Activated CD4-positive, alpha-beta T cell treated with anti-CD3 and anti-CD28 coated beads, Interleukin-2, Interleukin-6, amounts not matched to agents 100 ng/mL and 50 ng/mL, durations not matched to agents 16 hours and 8 hours (primary cell): ENCODE measurements at places on chromosomes 7 and 10.
A peak's percentile ranks its signal among the peaks of the same experiment; 100 is the strongest.

DNA sequence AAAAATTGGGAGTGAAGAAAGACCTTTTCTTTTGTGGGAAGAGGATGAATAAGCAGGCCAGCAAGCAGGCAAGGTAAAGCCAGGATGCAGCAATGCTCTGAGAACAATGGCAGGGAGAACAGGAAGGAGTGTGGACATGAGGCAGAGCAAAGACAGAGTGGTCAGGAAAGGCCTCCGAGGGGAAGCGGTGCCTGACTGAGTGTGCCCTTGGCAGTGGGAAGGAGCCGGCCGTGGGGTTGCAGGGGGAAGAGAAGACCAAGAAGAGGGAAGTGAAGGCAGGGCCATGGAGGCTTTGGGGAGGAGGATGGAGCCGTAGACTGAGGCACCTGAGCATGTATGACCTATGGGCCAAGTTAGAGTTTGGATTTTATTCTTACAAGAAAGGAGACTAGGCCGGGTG is 21.9 kb upstream of the ZNF212 start:
- no peak for DNase-seq

- no peak for DNase-seq
Measured at GRCh38 chr10:93076871-93077270, 3.2 kb downstream of the CYP26A1 start.

DNA sequence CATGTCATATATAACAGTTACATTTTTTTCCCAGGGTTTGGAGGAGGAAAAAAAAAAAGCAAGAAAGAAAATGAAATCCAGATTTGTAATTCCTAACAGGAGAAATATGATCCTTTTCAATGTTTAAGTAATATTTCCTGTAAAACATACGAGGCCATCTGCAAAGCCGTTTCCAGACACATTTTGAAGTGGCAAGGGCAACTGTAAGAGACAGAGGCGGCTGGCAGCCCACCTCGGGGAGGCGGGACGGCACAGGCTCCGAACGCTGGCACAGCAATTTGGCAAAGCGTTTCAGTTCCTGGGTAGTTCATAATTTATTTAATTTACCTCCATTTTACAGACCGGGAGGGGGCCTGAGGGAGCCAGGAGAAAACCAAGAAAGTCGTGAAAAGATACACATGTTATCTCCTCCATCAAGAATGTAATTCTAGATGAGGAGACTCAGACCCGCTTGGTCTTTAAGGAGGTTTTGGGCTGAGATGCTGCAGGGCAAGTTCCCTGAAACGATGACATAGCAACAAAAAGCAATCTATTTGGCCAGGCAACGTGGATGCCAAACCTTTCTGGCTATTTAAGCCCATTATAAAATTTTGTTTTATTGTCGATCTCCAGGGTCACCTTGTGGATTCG is 448.5 kb upstream of the MKI67 start:
- DNase-seq = no peak

- DNase-seq = no peak
Measured at GRCh38 chr10:28520346-28520745, 12.6 kb upstream of the WAC start.

GRCh38 chr10:31782701-31783100 is 145.9 kb downstream of the ARHGAP12 start:
- DNase-seq = no peak

- no peak for DNase-seq
Measured at GRCh38 chr7:134782121-134782623, 2.7 kb downstream of the CALD1 start.

DNA sequence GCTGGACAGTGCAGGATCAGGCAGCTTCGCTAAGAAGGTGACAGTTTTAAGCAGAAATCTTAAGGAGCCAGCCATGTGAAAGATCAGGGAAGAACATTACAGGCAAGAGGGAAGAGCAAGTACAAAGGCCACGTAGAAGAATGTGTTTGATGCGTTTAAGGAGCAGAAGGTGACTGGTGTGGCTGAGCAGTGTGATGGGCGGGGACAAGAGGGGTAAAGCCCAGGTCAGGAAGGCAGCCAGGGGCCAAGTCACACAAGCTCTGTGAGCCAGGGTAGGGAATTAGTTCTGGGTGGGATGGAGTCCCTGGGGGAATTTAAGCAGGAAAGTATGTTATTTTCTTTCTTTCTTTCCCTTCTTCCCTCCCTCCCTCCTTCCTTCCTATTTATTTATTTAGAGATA is 166.9 kb downstream of the SH3PXD2A start:
- DNase-seq = no peak

- no peak for DNase-seq
Measured at GRCh38 chr7:38673795-38674194, 42.6 kb upstream of the AMPH start.

DNA sequence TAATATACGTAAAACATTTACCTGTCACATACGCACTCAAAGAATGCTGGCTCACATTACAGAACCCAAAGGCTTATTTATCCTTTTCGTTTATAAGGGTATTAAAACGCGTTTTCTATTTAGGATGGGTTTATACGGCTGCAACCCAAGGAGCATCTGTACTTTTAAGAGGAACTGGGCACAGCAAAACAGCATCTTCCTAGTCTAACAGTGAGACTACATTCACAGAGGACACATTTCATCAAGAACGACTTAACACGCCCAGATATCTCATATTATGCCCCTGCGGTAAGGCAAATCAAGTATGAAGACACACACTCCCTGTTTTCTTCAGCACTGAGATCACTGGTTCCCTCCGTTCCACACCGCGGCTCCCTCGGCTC is 533 bp upstream of the DMTF1 start:
- DNase-seq = no peak

- DNase-seq = no peak
Measured at GRCh38 chr10:96831200-96831866, 765 bp upstream of the LCOR start.

- DNase-seq = peak; percentile 73
Measured at GRCh38 chr10:100482181-100482833, 19.5 kb downstream of the WNT8B start.

DNA sequence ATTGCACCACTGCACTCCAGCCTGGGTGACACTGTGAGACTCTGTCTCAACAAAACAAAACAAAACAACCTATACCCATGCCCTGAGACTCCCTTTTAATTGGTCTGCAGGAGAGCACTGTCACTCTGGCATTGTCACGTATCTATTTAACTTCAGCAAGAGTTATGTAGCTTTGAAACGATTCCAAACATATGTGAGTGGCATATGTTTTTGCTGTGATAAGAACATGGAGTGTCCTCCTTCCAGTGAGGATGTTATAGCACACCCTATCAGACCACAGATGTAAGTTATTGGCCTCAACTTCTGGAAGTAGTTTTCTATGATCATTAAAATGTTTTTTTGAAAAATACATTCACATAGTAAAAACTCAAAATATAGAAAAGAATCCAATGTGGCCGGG is 15.5 kb upstream of the DNAJC12 start:
- DNase-seq = no peak

- no peak for DNase-seq
Measured at GRCh38 chr10:79349766-79350406, 2.6 kb downstream of the PPIF start.

GRCh38 chr10:51156926-51157325 is 82.6 kb downstream of the PRKG1 start:
- no peak for DNase-seq

GRCh38 chr7:43490016-43490415 is 92.9 kb upstream of the STK17A start:
- no peak for DNase-seq
